ENCODE measurements at places on chromosomes 16 and 17.

DNA sequence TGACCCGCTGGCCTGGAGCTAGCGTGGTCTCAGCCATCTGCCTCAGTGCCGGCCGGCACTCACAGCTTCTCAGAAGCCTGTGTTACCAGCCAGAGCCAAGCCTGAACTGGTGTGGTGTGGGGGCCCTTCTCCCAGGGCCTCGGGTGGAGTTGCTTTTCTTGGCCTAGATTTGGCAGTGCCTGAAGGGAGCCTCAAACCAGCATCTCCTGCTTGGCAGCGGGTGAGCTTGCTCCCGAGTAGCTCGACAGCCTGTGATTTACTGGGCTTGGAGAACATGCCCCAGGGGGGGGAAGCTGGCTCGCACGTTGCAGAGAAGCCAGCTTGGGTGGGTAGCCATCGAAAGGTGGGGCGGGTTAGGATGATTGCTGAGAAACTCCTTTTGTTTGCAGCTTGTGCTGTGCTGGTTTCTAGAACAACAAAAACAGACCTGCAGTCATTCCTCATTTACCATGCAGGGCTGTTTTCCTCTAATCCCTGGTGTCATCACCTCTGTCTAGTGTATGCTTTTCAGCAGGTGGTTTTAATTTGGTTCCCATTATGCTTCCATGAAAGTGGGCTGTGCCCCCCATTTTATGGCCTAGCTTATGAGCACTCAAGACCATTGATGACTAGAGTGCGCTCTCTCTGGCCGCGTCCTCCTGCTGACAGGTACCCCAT, 42.2 kb downstream of the TBCD start:
- no peak for DNase-seq

- no peak for DNase-seq
These were observed 27.7 kb downstream of the PPM1E start for GRCh38 chr17:58783380-58783779.

DNA sequence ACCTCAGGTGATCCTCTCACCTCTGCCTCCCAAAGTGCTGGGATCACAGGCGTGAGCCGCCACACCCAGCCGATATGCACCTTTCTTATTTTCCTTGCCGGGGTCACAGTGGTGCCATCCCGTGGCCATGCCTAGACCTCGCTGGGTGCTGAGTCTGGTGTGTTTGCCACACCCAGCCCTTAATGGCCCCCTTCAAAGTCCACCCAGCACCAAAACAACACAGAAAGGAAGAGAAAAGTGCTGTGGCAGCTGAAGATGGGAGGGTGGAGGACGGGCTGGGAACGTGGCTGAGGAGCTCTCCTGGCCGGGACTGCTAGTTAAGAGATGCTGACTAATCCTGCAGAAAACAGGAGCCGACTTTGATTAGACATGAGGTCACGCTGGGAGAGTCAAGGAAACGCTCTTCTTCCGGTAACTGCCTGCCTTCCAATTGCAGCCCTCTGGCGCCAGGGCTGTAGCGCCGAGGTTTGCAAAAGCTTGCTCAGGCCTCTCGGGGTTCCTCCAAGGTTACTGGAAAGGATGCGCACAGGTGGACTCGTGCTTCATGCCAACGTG, 10.9 kb downstream of the SLC43A2 start:
- no peak for DNase-seq

DNA sequence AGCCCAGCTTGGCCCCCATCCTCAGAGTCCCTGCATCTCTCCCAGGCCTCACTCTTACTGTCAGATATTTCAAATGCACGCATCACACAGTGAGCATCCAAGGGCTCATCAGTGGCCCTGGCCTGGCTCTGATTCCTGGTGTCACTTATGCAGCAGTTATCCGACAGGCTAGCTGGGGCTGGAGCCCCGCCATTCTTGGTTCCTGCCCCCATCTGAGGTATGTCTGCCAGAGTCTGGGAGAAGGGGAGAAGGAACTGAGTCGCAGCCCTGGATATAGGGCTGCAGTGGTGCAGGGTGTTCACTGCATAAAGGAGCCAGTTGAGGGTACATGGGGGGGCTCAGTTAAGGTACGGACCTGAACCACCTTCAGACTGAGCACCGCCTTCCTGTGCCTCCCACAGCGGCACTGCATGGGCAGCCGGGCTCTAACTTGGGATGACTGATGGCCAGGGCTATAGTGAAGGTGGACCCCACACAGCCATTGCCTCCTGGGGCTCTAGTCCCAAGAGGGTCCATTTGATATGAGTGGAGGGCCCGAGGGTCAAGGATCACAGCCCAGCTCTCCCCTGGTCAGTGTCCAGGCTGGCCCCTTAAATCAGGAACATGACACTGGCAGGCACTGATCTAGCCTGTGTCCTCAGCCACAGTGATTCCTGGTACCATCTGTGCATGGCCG, 1.8 kb upstream of the RASD1 start:
- DNase-seq, result no peak

- no peak for DNase-seq
These were observed 73.3 kb downstream of the ABCC12 start for GRCh38 chr16:48082516-48082915.

GRCh38 chr16:85446951-85447692, 166.0 kb upstream of the GSE1 start:
- no peak for DNase-seq

- no peak for DNase-seq
These were observed 26.3 kb downstream of the CEP112 start for GRCh38 chr17:66165537-66166123.

DNA sequence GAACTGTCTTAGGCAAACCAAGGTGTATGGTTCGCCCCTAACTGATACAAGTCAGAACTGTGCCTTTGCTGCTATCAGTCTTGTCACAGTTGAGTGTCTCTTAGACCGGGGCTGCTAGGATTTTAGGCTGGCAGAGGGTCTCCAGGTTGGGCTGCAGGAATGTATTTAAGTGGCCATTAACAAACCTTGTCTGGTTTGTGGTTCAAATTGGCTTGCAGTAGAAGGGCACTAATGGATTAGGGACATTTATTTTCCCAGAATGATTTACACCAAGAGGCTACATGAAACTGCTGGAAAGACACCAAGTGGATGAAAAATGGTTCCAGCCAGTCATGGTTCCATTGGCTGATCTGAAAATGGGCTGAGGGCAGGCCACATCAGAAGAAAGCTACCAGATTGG, 5.1 kb downstream of the VAT1L start:
- no peak for DNase-seq

- DNase-seq, result no peak
These were observed 32.8 kb downstream of the WNT3 start for GRCh38 chr17:46785696-46786095.

- no peak for DNase-seq
These were observed 33.9 kb downstream of the ERN1 start for GRCh38 chr17:64096037-64096436.
